Neuronal stem cell (in vitro differentiated cells): ENCODE measurements at places on chromosomes 3 and 15.

DNA sequence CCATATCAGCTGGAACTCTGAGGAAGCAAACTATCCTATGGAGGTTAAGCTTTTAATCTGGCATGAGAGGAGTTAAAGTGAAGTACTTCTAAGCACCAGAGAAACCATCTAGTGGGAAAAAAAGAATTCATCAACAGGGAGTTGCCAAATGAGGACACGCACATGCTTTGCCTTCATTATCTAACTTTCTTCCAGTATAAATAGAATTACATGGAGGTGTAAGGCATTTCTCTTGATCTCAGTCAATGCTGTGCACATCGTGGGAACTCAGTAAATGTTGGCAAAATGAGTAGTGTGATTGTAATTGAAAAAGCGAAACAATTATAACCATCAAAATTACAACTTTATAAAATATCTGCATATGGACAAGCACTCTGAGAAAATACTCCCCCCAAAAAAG lies 8.0 kb upstream of the GSK3B start:
- DNase-seq = no peak

GRCh38 chr3:31648286-31648968 lies 115.7 kb downstream of the STT3B start:
- no peak for DNase-seq

GRCh38 chr3:121677141-121677540 lies 16.4 kb upstream of the HCLS1 start:
- DNase-seq = no peak

GRCh38 chr3:140469491-140469890 lies 208.4 kb upstream of the TRIM42 start:
- no peak for DNase-seq

- DNase-seq = no peak
Observed at GRCh38 chr3:31925271-31925630, 55.8 kb downstream of the OSBPL10 start.

DNA sequence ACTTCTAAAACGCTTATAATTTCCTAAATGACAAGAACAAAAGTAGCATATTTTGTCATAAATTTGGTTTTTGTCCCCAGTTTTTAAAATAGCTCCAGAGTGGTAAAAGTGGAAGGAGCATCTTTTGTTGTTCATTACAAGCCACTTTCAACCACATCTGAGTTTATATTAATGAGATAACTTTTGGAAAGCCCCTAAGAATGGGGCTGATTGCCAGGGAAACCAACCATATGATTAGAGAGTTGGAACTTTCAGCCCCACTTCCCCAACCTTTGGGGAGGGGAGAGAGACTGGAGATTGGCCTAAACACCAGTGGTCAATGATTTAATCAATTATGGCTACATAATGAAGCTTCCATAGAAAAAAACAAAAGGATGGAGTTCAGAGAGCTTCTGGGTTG lies 57.4 kb downstream of the CPA3 start:
- DNase-seq = no peak
